ENCODE measurements at places on chromosomes 4 and X. TPM values are rescaled to one million over a fixed set of nuclear protein-coding genes. Genes with fewer than 3 reads are reported as not detected.
A peak's percentile ranks its signal among the peaks of the same experiment; 100 is the strongest.

The FDCSP gene
- not detected for total RNA-seq

The RAB9B gene
- total RNA-seq = 5.5 TPM

The PASD1 gene
- total RNA-seq = 0.27 TPM

The HSFX3 gene
- total RNA-seq = not detected

The HHIP gene
- 2.8 TPM for total RNA-seq

- peak; percentile 39 for DNase-seq
Observed at GRCh38 chrX:109797311-109797975, 64.4 kb upstream of the ACSL4 start.

DNA sequence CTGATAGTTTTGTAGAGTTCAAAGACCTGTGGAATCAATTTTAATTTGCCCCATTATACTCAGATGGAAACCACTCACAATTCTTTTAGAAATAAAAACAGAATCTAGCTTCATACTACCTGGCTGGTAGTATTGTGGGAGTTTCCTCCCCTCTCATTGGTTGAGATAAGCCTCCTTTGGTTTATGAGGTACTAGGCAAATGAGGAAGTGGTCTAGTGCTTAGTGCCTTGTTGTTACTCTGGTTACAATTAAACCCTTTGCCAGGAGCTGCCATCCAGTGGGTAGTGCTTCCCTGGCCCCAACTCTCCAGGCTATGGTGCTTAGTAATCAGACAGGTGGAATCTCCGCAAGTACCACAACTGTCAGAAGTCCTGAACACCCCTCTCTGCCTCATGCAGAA, 118.3 kb downstream of the CDKL5 start:
- DNase-seq = no peak

DNA sequence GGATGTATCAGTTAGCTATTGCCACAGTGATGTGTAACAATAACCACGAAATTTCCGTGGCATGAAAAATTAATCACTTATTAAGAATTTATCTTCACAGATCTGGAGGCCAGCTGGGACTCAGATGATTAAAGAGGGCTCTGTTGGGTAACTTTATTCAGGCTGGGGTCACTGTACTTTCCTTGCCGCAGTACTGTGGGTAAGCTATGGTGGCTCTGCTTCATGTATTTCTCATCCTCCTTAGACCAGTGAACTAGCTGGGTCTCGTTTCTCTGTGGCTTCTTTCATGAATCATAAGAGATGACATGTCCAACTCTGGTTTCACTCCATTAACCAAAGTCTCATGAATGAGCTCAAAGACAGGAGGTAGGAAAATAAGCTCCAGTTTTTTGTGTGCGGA, 13.5 kb downstream of the TEX13B start:
- DNase-seq = no peak

DNA sequence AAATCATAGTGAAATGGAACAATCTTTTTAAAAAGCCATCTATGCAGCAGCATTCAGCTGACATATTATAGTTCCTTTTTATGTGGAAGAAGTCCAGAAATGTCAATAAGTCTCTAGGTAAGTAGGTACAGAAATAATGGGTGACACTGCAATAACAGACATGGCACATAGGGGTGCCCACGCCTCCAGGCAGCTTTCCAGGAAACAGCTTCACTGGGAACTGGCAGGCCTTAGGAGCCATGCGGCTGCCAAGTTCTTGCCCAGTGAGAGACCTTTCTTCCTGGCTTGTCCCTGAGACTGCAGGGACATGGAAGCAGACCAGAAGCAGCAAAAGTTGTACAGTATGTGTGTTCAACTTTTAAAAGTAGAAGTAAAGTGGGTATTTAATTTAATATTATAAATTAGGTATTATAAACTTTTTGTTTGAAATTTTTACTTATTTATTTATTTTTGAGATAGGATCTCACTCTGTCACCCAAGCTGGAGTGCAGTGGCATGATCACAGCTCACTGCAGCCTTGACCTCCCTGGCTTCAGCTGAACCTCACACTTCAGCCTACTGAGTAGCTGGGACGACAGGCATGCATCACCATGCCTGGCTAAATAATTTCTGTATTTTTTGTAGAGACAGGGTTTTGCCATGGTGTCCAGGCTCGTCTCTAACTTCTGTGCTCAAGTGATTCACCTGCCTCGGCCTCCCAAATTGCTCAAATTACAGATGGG, 12.1 kb upstream of the ETNPPL start:
- DNase-seq = peak; percentile 15
